Activated naive CD4-positive, alpha-beta T cell treated with Interleukin-2 at 50 U/mL for 16 hours (primary cell): ENCODE measurements at places on chromosomes 16 and 17.

GRCh38 chr17:60094754-60095153, 16.0 kb upstream of the HEATR6 start:
- no peak for DNase-seq

GRCh38 chr16:81481207-81481821, 36.7 kb downstream of the CMIP start:
- DNase-seq = no peak

GRCh38 chr16:2983706-2984136, 3.5 kb upstream of the PKMYT1 start:
- peak; percentile 76 for DNase-seq

DNA sequence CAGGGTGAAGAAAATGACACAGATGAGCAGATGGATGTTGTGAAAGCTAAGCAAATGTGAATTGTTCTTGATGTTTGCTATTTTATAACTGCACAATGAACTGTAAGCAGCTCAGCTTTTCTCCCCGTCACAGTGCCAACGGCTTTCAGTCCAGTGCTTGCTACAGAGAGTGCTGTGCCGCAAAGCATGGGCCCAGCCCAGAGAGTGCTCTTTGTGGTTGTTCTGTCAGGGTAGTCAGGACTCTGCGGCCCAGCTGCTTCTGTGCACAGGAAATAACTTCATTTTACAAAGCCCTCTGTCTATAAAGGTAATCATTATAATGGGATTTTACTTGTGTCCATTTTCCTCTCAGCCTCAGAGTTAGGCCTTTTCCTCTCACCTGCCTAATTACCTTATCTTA, 39.1 kb downstream of the CDRT15 start:
- DNase-seq = peak; percentile 68

GRCh38 chr16:17691106-17691898, 220.5 kb upstream of the XYLT1 start:
- no peak for DNase-seq

GRCh38 chr17:81636505-81637288, at the start of the genes NPLOC4 and TSPAN10:
Gene NPLOC4 (minus strand): TSS chr17:81637112. CDS start chr17:81636930, 182 bp downstream.
Gene TSPAN10 (plus strand): TSS chr17:81637196. CDS start chr17:81642413, 5,217 bp downstream.
- DNase-seq = peak; percentile 84

GRCh38 chr17:65389426-65389825, 172.0 kb downstream of the AXIN2 start:
- DNase-seq = no peak

- peak; percentile 34 for DNase-seq
Observed at GRCh38 chr17:76527430-76528111, 9.9 kb downstream of the CYGB start.

- no peak for DNase-seq
Observed at GRCh38 chr17:79255456-79255855, 180.8 kb downstream of the ENGASE start.

- peak; percentile 57 for DNase-seq
Observed at GRCh38 chr17:17783116-17783824, 53.5 kb downstream of the SREBF1 start.

- DNase-seq = peak; percentile 74
Observed at GRCh38 chr17:7404737-7405349, 946 bp upstream of the TMEM256 start.

DNA sequence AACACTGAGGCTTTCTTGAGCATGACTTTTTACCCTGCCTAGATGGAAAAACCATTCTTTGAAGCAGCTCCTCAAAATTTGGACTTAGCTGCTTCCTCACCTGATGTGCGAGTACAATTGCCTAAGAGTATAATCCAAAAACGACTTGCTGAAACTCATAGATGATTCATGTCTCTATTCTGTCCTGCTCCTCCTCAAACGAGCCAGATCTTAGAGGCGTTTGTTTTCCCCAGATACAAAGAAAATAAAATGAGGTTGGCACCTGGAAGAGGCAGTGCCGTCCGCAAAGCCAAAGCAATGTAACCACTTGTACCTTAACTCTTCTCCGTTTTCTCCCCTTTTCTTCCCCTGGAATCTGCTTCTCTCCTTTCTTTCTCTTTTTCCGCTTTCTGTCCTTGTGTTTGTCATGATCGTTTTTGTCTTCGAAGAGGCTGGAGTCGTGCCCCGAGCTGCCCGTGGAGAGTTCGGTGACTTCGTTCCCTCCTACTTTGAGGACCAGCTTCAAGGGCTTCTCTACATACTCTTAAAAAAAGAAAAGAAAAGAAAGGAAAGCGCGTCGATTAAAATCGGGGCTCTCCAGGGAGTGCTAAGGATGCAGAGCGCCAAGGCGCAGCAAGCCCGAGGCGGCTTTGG, 895 bp downstream of the BRD7 start:
- no peak for DNase-seq

GRCh38 chr17:32266389-32267301, 1.0 kb downstream of the RHBDL3 start:
- DNase-seq = peak; percentile 44

GRCh38 chr17:1398028-1398427, 2.0 kb downstream of the YWHAE start:
- DNase-seq = no peak

DNA sequence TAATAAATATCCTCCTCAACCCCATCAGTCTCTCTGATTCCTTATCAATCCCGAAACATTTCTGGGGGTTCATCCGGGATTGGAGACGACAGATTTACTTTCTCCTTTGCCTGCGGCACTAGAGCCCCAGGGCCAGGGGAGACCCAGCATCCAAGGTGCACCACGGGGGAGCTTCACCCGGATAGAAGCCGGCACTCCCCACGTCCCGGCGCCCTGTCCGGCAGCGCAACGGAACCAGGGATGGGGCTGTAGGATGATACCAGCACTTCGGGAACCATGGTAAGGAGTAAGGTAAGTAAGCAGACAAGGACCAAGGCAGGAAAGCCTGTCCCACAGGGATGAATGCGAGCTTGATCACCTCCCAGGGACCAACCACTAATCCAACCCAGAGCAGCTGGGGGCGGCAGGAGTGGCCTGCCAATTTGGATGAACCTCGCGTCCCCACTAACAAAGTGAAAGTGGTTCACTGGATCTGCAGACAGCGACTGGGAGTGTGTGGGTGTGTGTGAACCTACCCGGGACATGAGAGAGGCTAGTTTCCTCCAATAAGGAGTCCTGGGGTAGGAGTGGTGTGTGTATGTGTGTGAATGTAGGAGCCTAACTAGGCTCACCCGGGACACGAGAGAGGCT, 11.9 kb downstream of the POLR3K start:
- DNase-seq = no peak

DNA sequence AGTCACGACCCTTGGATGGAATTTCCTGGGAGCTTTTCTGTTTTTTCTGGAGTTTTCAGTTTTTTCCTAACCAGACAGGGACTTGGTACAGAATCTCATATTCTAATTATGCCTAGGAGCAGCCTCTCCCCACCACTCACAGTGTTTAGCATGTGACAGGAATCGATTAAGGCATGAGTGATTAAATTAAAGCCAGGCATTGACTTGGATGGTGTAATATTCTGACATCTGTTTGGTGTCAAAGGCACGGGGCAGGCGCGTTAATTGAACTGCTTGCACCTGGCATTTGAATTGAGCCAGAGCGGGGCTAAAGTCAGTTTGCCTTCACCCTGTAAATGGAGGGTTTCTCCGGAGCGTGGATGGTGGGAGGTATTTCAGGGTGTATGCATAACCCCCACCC, 11.9 kb downstream of the MAPT start:
- DNase-seq = no peak

DNA sequence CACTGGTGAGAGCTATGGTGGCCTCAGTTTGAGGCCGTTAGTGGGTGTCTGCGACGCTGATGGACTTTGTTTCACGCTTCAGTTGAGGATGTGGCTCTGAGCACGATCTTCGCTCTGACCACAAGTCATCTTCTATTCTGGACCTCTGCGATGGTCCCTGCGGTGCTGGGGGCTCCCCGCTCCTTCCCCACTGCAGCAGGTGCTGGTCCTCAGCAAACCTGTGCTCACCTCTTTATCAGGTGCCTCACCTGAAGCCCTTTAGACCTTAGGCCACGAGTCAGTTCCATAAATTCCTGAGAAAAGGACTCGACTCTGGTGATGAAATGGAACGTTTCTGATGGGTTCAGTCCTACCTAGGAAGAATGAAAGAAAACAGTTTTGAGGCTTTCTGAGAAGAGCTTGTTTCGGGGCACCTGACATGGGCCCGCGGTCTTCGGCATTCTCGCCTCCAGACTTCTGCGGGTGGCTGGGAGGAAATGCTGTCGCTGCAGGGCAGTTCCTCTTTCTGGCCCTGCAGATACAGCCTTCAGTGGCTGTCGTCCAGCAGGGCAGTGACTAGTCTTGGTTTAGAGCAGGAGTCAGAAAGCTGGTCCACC, 4.7 kb downstream of the KCTD5 start:
- no peak for DNase-seq

GRCh38 chr17:77189148-77189547, 48.4 kb downstream of the SEC14L1 start:
- DNase-seq = peak; percentile 11

DNA sequence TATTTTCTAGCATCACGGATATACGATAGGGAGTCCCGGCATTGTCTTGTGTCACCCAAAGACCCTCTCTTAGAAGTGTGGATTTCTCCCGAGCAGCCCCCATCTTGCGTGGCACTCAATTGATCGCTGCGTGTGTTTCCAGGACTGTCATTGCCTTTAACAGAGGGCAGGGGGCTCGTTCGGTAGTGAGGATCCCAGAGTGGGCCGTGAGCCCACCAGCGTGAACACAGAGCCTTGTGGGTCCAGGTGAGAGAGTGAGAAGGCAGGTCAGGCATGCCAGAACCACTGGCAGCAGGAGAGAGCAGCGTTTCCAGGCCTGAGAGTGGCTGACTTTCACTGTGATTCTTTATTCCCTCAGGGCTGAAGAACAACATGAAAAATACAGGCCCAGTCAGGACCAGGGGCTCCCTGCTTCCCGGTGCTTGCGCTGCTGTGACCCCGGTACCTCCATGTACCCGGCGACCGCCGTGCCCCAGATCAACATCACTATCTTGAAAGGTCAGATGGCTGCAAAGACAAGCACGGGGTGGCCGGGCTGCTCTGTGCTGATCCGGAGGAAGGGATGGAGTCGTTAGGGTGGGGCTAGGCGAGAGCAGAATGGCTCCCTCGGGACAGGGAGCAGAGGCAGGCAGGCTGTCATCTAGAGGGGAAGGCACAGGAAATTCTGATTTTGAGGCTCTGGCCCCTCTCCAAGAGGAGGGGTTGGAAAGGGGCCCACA, 22.4 kb downstream of the C1QTNF1 start:
- no peak for DNase-seq

GRCh38 chr16:51365715-51366114, 214.6 kb upstream of the SALL1 start:
- no peak for DNase-seq

DNA sequence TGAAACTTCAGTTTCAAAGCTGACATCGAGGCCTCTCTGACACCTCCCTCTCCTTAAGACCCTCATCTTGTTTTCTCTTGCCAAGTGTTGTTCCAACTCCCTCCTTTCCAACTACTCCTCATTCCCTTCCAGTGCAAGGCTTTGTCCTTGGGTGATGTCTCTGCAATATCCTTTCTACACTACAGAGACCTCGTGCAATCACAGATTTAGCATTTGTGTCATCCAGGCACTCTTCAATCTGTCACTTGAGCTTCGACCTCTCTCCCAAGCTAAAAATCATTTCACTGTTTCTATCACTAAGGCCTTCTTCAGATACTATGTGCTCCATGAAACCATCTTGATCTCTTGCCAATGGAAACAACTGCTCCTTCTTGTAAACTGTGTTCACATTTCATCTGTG, 31.6 kb downstream of the TEKT3 start:
- DNase-seq = no peak

- DNase-seq = peak; percentile 24
Observed at GRCh38 chr16:17026600-17027242, 444.0 kb downstream of the XYLT1 start.

DNA sequence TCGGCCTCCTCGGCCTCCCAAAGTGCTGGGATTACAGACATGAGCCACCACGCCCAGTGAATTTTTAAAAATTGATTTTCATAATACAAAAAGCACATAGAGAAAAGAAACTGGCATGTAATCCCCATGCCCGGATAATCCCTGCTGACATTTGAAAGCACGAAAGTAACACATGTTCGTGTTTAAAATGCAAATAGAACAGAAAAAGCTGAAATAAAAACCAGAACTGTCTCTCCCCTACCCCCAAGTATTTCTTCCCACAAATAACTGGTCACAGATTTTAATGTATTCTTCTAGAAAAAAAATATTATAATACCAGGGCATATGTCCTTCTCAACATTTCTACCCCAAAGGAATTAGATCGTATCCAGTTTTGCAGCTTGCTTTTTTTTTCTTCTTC, 222.9 kb downstream of the SLC39A11 start:
- no peak for DNase-seq

DNA sequence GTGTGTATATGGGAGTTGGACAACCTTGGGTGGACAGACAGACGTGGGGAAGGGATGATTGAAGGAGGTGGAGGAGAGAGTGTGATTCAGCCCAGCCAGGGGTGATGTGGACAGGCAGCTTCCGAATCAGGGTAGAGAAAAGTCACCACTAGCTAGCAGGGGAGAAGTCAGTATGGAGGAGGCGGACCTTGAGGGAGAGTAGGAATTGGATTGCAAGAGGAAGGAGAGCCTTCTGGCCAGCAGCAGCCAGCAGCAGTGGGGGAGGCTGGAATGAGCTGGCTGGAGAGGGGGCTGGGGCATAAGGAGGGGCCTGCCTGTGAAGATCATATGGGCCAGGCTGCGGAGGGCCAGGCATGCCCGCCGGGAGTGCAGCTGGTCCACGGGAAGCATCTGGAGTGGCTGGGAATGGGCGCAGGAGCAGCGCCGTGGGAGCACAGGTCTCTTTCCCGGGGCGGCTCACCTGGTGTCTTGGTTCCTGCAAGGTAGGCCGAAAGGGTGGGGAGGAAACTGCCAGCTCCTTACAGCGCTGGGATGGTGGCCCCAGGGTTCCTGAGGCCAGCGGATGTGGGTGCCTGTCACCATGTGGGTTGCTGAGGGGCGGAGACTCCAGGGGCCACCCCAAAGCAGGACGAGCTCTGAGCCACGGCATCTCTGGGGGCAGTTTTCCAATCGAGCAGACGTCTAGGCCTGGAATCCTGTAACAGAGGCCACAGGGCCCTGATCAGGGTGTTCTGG, 235.3 kb downstream of the SEC14L1 start:
- peak; percentile 75 for DNase-seq

DNA sequence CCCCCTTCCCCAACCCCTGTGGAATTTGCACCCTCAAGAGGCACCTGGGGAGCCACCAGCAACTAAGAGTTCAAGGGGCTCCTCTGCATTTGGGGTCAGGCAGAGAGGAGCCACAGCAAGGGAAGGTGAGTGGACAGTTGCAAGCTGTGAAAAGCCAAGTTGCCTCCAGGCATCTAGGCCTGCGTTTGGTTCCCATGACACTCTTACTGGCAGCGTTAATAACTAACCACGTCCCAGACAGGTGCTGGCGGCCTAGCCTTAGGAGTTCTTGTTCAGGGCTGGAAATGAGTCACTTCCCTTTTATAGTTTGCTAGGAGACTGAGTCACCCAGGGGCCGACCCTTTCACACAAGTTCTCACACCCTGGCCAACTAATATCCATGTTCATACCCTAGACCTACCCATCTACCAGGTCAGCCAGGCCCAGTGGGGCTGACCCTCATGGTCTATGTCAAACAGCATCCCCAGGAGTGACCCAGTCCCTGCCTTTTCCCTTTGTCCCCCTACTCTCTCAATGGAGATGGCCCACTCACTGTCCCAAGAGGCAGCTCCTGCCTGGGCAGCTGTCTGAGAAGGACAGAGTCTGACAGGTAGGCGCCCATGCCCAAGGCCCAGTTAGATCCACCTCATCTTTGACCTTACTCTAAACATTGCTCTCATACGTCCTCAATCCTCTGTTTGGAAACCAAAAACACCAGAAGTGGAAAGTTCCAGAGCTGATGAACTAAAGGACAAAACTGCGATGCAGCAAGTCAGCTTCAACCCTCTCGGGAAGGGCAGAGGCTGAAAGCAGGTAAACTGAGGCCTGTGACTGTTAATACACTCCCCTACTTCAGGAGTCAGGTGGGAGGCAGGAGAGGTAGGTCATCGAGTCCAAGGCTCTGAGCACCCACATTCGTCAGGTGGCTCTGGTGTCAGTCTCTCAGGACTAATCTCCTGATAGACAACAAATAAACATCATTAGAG, 300.6 kb downstream of the SOX9 start:
- peak; percentile 50 for DNase-seq
